ENCODE measurements at places on chromosomes 11 and 22.

DNA sequence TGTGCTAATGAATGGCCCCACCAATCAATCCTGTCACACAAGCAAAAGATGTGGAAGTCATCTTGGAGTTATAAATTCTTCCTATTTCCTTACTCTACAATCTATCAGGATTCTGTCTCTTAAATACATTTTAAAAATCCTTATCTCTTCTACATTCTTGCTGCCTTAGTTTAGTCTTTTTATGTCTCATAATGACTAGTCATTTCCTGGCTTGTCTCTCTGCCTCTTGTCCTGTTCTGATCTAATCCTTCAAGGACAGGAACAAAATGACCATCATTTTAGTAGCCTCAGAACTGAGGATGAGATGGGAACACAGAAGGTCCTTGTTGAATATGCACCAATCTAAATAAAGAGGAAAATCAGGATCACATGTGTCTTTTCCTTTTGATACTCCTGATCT, 56.6 kb upstream of the LIN7C start:
- DNase-seq = no peak

- no peak for DNase-seq
These were observed 37.9 kb downstream of the CELF1 start for GRCh38 chr11:47514825-47515647.

DNA sequence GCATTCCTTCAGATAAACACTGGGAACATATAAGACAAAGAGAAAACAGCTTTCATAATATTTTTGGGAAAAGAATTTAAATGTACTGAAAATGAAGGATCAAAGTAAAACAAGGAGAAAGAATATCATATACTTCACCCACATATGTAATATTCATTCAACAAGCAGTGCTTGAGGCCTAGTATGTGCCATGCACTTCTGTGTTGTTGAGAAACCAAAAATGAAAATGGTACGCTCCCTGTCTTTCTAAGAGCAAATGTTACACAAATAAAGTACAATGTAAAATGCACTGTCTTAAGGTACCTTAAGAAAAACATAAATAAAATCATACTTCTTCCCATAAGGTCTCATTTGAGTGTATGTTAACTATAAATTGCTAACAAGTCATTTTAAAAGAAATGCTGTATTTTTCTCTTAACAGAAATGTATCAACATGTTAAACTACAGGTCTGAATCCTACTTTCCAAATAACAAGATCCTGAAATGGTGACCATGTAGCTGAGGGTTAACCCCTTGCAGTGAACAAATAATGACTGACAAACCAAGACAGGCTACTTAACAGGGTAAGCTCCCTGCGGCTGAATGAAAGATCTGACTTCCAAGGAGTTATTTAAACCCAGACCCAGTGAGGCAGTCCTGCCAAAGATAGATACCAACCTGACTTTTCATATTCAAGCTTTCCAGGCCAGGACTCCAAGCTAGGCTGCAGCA, 377.6 kb downstream of the DCDC1 start:
- no peak for DNase-seq

DNA sequence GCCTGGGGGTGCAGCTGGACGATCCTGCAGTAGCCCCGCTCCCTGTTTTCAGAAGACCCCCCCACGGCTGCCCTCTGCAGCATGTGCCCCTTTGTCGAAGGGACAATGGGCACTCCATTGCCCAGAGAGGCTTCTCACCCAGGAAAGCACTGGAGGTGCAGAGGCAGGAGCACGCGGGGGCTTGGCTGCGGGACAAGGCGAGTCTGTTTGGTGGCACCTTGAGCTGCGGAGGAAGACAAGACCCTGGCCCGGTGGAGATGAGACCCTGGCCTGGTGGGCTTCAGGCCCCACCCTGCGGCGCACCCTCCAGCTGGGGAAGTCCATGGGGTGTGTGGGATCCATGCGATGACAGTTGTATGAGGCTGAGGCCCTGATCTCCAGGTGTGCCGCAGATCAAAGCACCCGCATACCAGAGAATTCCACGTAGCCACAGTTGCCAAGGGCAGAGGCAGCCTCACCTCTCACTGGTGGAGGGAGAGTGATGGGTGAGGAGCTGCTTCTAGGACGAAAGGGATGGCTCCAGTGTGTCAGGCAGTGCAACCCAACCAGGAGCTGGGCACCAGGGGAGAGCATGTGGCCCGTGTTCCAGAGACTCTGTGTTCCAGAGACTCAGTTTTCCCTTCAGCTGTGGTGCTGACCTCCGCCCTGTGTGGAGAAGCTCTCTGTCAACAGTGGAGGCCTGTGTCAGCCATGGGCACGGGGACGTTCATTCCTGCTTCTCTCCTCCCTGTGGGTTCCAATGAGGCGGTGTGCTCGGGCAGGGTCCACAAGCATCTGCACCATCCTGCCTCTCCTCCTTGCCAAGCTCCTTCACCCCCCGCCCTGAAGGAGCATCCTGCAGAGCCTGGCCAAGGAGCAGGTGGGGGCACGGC, 10.0 kb downstream of the TBX1 start:
- DNase-seq = no peak

DNA sequence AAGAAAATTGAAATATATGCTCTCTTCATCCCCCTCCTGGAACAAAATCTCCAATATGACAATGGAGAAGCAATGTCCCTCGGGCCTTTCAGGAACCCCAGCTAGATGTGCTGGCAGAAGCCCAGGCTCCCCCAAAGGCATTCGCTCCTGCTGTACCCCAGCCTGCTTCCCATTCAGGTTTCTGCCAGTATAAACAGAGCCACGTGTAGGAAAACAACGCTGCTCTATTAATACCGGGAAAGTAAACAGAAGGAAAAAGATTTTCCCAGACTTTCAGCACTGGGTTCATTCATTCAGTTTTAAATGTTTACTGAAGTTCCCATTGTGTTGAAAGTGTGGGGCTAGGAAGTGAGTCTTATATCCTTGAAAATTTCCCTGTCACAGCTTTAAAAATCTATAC, 147.1 kb downstream of the CADM1 start:
- DNase-seq = no peak

DNA sequence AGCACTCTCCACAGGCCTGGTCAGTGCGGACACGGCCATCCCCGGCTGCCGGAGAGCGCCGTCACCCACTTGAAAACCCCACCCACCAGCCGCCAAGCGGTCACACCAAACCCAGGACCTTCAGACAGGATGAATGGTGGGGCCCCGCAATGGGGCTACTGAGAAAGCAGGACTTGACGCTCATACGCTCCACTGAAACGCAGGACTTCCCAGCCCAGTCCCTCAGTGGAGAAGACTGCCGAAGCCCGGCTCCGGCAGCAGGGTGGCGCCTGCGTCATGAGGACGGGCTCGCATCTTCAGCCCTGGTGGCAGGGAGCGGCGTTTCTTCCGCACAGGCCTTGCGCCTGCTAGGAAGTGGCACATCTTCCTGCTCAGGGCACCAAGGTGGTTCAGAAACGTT, 15.3 kb upstream of the PHLDA2 start:
- no peak for DNase-seq

DNA sequence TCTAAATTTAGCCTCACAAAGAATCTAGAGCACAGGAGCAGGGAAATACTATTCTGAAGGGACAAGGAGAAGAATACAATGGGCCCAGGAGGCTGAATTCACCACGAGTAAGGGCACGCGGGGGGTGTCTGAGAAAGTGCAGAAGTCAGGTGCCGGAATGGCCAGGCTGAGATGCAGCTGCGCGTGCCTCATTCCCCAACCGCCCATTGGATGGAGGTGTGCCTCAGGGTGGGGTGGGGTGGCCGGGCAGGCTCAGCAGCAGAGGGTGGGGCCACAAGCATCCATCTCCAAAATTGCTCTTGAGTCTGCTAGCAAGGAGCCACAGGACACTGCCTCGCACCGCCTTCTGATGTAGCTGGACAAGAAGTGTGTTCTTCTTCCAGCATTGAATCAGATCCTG, 387.0 kb downstream of the SHANK2 start:
- no peak for DNase-seq

GRCh38 chr11:111361874-111362273, 17.2 kb downstream of the POU2AF1 start:
- DNase-seq = no peak

GRCh38 chr11:112715056-112715455, 246.2 kb upstream of the NCAM1 start:
- no peak for DNase-seq

GRCh38 chr11:64510759-64511158, 80.3 kb upstream of the SLC22A12 start:
- no peak for DNase-seq

DNA sequence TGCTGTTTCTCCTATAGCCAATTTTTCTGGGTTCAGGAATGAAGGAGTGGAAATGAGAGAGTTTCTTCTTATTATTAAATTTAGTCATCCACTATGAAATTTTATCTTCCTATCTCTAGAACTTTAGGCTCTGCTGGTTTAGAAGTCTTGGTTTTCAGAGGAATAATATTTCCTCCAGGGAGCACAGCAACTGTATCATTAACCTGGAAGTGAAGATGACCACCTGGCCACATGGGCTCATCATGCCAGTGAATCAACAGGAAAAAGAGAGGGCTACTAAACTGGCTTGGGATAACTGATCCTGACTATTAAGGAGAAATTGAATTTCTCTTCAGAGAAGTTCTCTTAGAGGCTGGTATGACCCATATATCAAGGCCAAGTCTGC, 44.4 kb downstream of the ADM start:
- no peak for DNase-seq

DNA sequence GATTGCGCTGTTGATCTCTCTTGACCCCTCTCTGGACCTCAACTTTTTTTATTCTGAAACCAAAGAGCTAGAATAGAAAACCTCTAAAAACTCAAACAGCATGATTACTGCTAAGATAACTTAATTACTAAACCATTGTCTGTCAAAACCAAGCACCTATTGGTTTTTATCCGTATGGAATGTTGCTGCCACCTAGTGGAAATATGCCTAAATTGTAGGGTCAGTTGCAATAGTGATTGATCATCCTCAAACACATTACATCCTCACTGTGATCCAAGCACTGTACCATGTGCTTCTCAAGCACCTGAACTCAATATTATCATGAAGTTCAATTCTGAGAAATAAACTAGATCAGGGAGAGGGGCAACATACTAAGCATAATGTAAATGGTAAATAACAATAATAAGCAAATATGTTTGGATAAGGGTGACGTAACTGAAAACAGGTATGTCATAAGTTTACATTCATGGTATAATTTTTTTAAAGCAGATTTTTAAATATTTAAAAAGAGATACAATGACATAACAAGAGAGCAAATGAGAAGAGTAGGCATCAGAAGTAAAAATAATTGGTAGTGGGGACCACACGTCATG, 3.8 kb upstream of the OR5A2 start:
- DNase-seq = no peak

DNA sequence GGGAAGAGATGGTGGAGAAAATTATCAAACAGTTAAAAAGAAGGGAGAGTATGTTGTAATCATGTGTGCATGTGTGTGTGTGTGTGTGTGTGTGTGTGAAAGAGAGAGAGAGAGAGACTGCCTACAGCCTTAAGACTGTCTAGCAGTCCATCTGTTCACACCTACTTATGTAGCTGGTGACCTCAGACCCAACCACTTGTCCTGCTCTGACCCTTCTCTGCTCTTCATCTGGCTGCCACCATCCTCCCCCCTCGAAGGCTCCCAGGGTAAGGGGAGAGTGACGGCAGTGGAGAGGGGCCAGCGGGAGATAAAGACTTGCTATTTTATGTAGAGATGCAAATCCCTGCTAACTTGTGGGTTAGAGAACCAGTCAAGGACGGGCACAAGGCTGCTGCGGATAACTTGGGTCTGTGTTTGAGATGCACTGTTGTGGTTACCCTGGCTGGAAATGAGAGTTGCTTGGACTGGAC, 24.9 kb upstream of the GRAMD1B start:
- no peak for DNase-seq

DNA sequence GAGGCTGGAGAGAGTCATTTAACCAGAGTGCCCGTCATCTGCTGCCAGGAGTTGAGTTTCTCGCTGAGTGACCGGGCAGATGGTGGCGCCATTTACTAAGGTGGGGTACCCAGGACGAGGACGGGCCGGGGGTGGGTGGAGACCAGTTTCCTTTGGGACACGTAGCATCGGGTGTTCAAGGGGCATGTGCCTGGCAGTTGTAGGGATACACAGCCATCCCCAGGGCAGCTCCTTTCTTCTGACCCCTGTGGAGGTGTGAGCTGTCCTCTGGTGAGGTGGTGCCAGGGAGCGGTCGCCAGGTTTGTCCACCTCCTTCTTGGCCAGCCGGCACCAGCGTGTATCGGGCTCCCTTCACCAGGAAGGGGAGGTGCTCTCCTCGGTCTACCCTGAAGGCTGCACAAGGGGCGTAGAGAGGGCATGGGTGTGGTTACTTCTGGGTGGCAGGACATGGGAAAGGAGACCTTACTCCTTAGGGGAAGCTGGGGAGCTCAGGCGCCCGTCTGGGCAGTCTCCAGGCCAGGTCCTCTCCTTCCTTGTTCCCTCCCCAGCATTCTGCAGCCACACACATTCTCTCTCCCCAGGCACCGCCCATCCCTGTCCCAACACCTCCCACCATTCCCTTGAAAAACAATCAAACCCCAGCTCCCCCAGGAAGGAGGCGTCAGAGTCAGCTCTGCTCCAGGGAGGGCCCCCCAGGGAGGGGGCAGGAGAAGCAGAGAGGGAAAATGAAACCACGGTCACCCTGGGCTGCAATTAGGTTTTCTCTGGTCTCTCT, 10.3 kb upstream of the MB start:
- peak; percentile 41 for DNase-seq

- no peak for DNase-seq
These were observed 160.0 kb upstream of the NCAM1 start for GRCh38 chr11:112801025-112801816.

- no peak for DNase-seq
These were observed 13.5 kb upstream of the MRGPRD start for GRCh38 chr11:68994161-68994893.

GRCh38 chr11:86476109-86476861, 101.6 kb downstream of the CCDC81 start:
- DNase-seq = no peak

- DNase-seq = no peak
These were observed 6.9 kb downstream of the NFRKB start for GRCh38 chr11:129888451-129888850.

- DNase-seq = no peak
These were observed 262.8 kb upstream of the PLET1 start for GRCh38 chr11:112523477-112523876.

DNA sequence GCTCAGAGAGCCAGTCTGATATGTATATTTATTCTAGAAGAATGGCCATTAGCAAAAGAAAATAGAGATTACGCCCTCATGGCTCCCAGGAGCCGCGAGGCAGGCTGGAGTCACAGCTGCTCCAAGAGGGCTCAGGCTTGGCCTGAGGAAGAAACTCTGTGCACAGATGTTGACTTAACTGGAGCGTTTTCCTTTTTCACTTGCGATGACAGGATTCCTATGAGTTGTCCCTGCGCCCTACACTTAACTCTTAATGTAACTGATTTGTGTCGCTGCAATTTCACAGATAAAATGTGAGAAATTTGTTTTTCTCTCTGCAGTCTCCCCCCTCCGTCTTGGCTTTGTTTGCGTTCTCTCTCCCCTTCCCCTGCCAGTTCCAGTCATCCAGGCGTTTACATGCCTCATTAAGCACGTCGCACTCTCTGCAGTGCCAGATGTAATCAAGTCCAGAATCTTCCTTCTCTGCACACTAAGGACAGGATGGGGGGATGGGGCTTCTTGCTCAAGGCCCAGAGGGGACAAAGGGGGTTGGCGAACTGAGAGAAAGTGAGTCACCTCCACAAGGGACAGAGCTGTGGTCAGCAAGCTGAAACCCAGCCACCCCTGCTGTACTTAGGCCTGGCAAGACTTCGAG, 1060.1 kb downstream of the NTM start:
- no peak for DNase-seq

- no peak for DNase-seq
These were observed at the start of gene LRP5 for GRCh38 chr11:68312117-68312779. LRP5 (plus strand) TSS chr11:68312591; CDS start chr11:68312715, 124 bp downstream.

GRCh38 chr22:26804315-26804714, 146.9 kb downstream of the MIAT start:
- DNase-seq = no peak
